Fibroblast of skin of left biceps (primary cell): ENCODE measurements at places on chromosomes 6 and 20.

DNA sequence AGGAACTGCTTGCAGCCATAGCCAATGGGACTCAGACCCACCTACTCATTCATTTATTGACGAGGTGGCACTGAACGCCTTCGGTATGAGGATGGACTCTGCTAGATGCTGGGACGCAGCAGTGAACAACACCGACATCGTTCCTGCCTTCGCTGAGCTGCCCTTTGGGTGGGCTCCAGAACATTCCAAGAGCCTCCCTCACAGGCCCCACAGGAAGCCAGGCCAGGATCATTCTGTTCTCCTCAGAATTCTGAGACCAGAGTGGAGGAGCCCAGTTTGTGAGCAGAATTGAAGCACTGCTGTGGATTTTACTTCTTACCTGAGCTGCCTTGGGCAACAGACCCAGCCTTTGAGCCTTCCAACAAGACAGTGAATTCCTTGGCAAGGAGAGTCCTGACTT is 82.1 kb downstream of the KCNB1 start:
- no peak for DNase-seq

DNA sequence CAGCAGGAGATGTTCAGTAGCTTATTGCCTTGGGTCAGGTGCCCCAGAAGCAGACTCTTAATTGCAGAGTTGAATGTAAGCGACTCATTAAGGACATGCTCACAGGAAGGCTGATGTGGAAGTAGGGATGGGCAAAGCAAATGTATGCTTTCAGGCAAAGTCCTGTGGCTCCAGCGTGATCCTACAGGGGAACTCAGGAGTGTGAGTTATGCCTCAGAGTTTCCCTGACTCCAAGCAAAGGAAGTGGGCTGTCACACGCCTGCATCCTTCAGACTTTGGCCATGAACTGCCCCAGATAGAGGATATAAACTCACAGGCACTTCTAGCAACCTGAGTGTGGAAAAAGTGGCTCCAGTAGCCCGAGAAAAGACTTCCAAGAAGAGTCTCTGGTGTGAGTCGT is 64.9 kb upstream of the ZNF133 start:
- no peak for DNase-seq

- no peak for DNase-seq
Measured at GRCh38 chr6:142138876-142139275, 6.2 kb downstream of the GJE1 start.

DNA sequence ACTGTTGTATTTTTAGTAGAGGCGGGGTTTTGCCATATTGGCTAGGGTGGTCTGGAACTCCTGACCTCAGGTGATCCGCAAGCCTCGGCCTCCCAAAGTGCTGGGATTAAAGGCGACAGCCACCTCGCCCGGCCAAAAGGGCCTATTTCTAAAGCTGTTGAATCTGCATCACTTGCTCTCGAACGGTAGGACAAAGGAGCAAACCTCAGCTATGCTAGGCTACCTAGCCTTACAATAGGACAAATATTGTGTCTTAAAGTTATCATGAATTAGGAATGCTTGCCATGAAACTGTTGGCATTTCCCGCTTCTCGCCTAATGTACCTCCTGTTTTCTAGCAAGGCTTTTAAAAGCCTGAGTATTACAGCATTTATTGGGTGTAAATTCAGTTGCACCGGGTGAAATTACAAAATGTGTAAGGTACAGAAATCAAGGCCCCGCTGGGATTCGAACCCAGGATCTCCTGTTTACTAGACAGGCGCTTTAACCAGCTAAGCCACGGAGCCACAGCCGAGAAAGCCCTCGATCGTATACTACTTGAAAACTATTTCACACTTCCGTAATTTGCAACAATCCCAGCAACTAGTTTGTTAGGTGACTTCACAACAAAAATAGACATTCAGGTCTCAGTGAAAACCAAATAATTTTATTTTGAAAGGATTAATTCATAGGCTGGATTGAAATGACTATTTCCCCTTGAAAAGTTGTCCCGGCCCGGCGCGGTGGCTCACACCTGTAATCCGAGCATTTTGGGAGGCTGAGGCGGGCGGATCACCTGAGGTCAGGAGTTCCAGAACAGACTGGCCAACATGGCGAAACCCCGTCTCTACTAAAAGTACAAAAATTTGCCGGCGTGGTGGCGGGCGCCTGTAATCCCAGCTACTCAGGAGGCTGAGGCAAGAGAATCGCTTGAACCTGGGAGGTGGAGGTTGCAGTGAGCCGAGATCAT is 211.6 kb upstream of the ZNF184 start:
- peak; percentile 48 for DNase-seq

DNA sequence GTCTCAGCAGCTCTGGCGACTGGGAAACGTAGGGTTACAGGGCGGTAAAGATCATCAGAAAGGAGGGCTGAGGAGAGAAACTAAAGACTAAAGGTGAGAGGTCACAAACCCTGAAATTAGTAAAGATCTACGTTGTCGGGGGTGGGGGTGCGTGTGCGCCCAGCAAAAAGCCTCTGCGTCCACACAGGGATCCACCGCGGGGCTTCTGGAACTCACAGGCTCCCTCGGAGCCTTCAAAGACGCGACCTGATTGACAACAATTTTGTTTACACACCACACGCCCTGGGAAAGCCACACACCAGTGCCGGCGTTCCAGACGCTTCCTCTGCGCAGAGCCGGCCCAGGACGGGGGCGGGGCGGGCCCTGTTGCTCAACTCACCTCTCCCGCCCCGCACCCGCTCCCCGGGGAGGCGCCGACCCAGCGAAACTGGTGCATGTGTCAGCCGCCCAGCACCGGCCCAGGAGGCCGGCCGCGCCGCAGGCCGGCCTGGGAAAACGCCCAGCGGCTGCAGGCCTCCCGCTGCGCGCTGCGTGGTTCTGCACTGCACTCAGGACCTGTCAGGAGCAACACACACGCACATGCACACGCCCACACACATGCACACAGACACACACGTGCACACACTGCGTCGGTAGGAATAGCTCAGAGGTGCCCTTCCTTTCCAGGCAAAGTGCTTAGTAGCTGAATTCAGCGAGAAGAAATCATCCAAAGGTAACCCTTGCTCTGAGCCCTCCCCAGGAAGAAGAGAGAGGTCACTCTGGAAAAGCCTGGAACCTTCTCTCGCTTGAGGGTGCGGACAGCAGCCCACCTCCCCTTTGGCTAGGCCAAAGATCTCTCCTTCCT is 57.2 kb upstream of the ARID1B start:
- peak; percentile 62 for DNase-seq

DNA sequence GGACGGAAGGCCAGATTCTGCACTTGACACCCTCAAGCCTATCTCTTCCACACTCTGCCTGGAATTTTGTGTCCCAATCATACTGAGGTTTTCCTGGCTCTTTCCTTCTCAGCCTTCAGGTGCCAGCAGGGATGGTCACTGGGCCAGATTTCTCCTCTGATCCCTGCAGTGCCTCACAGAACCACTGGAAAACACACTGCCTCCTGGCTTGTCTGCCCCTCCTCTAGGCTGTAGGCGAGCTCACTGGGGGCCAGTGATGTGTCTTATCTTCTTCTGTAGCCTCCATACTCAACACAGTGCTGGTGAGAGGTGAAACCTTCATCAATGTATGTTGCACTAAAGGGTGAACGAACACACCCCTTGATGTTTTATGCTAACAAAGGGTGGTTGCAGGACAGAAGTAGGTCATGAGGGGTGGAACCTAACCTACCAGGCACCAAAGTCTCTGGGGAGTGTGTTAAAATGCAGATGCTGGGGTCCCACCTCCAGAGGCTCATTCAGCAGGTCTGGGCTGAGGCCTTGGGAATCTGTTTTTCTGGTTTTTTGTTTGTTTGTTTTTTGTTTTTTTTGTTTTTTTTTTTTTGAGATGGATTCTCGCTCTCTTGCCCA is 80.3 kb downstream of the CDH26 start:
- no peak for DNase-seq

GRCh38 chr20:821046-821730 is 12.3 kb upstream of the FAM110A start:
- no peak for DNase-seq

GRCh38 chr6:100335991-100336390 is 128.7 kb downstream of the SIM1 start:
- DNase-seq, result peak; percentile 77

- peak; percentile 32 for DNase-seq
Measured at GRCh38 chr6:29723262-29723665, at the start of gene HLA-F. Gene HLA-F (plus strand): TSS chr6:29723434. CDS start chr6:29723464, 30 bp downstream.

DNA sequence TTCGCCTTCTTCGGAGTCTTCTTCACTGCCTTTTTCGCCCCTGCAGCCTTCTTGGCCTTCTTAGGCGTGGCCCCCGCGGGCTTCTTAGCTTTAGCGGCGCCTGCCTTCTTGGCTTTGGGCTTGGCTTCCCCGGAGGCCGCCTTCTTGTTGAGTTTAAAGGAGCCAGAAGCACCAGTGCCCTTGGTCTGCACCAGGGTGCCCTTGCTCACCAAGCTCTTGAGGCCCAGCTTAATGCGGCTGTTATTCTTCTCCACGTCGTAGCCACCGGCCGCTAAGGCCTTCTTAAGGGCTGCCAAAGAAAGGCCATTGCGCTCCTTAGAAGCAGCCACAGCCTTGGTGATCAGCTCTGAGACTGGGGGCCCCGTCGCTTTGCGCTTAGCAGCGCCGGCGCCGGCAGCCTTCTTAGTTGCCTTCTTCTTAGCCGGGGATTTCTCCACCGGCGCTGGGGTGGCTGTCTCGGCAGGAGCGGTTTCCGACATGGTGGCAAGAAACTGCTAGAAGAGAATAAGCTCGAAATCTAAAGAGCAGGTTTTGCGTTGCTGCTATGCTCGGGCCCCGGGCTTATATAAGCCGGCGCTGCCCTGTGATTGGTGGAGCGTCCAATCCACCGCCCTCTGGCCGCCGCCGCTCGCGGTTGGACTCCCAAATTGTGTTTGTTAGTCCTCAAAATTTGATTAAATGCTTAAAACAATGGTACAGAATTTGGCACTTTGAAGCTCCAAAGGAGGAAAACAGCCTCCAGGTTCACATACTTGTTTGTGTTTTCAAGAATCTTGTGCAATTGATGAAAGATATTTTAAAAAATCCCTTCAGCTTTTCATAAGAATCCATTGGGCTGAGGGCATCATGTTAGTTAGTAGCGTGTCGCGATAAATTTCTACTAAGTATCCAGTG is 44.9 kb downstream of the OR2B2 start:
- peak; percentile 45 for DNase-seq

GRCh38 chr20:49636447-49636846 is 68.5 kb upstream of the PTGIS start:
- DNase-seq, result no peak

DNA sequence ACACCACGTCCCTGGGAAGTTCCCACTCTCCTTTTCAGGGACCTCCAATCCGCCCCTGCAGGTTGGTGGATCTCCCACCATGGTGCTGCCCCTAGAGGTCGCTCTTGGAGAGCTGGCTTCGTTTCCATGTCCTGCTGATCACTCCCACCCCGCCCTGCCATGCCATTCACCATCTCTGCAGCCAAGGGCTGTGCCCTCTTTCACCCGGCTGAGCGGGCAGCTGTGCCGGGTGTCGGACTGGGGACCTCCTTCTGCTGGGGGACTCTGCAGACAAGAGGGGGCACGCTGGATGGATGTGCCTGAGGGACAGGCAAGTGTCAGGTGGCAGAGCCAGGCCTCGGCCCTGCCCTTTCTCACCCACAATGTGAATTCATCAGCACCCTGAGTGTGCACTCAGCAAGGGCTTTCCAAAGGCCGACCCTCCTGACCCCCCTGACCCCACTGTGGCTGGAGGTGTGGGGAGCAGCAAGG is 347.0 kb downstream of the CDH4 start:
- DNase-seq, result no peak

DNA sequence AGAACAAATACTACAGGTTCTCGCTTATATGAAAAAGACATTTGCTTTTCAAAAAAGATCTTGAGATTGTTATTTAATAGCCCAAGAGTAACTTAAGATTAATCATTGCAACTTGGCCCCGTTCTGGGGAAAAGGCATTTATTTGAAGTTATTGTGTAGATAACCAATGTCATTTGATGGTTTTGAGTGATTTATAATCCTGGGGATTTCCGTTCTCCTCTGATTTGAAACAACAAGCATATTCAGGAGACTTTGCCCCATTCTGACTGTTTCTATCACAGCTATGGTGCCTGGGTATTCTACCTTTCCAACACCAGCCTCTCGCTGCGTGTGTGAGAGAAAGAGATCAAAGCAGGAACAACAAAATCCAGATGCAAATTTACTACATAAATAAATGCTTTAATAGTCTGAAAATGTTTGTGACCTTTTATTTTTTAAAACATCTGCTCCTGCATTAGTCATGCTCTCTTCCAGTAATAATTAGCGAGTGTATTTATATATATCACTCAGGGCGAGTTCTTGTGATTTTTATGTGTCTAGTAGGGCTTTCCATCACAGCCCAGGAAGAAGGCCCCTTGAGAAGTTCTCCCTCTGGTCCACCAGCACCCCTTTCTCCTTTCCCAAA is 197.9 kb upstream of the FOXQ1 start:
- DNase-seq, result no peak

DNA sequence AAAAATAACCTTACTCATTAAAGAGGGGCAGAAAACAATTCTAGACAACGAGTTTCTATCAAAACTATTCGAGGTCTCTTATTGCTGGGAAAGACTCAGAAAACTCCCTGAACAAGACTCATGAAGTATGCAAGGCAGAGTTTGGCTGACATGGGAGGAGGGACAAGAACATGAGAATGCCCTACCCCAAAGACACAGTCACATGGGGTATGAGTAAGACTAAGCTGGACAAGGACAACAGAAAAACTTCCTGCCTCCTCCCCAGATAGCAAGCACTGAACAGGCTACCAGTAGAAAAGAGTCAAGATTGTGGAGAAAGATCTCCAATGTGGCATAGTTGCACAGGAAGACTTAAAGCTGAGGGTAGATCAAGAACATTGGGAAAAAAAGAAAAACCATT is 39.7 kb upstream of the PHIP start:
- DNase-seq, result no peak

- DNase-seq, result no peak
Measured at GRCh38 chr20:8507231-8507630, 375.2 kb downstream of the PLCB1 start.

DNA sequence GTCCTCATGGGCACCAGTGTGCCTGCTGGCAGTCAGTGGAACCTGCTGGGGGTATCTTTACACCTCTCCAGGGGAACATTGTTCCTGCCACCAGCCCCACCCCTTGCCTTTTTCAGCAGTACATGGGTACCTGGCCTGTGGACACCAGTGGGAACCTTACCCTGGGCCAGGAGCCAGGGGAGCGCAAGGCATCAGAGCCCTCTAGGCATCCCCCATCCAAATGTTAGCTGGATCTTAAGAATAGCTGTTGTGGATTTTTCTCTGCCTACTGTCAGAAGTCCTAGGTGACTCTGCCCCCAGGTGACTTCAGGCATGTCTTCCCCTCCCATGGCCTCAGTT is 38.8 kb upstream of the ID1 start:
- no peak for DNase-seq

DNA sequence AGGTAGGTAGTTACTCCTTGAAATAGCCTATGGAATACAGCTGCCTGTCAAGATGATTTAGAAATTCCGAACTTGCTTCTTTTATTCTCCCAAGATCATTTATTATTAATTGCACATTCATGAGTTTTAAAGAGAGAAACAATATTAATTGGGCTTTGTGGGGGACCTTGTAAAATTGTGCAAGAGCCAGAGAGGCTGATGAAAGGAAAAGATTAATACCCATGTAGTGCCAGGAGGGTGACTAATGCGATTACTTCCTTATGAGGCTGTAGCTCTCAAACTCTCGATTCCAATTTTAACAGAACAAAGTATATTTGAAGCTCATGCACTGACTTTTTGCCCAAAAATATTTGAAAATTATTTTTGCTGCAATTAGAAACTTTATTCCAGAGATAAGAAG is 423.8 kb upstream of the ID4 start:
- DNase-seq, result peak; percentile 31
